ENCODE measurements at places on chromosomes 5 and 9.

DNA sequence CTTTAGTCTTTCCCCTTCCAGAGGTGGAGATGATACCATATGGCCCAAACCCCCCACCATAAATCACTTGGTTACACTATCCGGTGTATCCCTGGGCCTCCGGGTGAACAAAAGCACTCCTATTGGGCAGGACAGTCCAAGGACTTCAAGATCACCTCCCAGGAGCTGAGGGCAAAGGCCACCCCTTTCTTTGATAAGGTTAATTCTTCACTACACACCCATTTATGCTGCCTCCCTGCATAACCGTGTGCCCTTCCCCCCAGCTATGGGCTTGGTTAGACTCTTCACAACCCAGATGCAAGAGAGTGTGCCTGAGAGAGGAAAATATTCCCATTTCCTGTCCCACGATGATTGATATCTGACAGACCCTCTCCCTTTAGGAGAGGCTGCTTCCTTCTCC, 64.8 kb upstream of the PRRC1 start:
- DNase-seq, result no peak

DNA sequence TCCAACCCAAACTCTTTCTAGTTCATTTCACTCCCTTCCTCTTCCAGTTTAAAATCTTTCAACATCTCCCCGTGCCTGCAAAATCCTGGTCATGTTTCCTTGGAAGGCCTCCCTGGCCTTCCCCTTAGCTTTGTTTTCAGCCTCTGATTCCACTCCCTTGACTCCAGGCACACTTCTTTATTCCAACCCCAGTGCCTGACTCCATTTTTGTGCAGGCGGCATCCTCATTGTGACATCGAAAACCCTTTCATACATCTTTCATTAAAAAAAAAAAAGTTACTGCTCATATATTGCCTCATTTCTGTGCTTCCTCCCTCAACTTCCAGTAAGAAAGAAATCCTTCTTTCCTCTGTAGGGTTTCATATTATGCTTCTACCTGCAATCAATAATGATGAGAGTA, 7.1 kb upstream of the TNFSF8 start:
- DNase-seq, result no peak

DNA sequence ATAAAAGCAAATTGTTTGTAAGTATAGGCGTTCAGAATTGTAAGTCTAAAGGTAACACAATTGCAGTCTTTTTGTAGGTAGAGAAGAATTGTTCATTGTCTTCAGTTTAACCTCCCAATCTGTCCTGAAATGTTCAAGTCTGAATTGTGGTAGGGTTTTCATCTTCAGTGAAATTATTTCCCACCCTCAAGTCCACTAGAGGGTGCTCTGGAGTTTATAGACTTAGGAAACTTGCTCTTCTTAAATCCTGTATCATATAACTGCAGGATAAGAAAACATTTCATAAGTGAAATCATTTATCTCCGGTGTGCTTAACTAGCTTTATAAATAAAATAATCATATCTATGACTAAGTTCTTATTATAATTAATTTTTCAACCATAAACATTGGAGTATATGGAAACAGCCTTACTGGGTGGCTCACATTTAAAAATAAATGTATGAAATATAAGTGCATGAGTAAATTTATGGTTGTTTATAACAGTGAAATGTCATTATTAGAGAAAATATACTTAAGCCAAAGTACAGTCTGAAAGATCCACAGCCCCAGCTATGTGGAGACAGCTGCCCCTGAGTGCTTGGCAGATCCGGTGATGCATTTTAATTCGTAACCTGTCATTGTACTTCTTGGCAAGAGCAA, 182.4 kb upstream of the OTULINL start:
- no peak for DNase-seq

DNA sequence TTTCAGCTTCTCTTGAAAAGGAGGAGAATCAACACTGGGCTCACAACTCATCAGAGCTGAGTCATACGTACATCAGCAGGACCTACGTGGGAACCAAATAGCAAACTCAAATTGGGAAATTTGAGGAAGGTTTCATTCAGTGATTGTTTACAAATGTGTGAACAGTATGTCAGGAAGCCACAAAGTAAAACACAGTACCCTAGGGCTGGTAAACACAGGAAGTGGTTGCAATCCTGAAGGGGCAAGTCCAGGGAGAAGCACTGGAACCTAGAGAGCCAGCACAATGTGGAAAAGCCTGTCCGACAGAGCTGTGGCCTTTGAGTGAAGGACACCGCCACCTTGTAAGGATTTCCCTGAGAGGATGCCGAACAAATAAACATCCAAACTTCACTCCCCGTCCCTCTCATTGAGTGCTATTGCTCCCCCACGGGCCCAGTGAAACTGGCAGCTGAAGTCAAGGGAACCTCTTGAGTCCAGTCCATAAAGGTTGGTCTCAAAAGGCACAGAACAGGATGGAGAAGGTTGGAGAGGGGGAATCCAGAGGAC, 26.7 kb upstream of the RICTOR start:
- no peak for DNase-seq

GRCh38 chr5:142825378-142826089, 55.4 kb downstream of the ARHGAP26 start:
- DNase-seq, result no peak

GRCh38 chr5:12245429-12245828, 341.2 kb upstream of the CTNND2 start:
- DNase-seq, result no peak

- no peak for DNase-seq
Observed at GRCh38 chr5:134649163-134649835, 714 bp downstream of the SEC24A start.

DNA sequence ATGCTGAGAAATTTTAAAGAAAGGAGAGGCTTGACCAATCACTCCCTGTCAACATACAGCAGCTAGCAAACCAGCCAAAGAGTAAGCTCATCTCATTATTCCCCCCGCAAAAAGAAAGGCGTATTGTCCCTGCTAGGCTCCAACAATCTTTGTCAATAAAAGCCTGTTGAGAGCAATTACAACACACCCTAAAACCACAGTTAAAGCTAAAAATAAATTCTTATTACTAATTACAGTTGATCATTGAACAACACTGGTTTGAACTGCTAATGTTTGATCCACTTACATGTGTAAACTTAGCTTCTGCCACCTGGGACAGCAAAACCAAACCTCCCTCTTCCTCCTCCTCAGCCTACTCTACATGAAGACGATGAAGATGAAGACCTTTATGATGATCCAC, 151.2 kb downstream of the TSSK1B start:
- DNase-seq, result no peak

GRCh38 chr5:146165460-146165859, 17.0 kb downstream of the LARS1 start:
- no peak for DNase-seq

GRCh38 chr5:31916327-31916726, 257.8 kb downstream of the GOLPH3 start:
- DNase-seq, result no peak

GRCh38 chr9:84736081-84736480, 66.6 kb downstream of the NTRK2 start:
- DNase-seq, result no peak

DNA sequence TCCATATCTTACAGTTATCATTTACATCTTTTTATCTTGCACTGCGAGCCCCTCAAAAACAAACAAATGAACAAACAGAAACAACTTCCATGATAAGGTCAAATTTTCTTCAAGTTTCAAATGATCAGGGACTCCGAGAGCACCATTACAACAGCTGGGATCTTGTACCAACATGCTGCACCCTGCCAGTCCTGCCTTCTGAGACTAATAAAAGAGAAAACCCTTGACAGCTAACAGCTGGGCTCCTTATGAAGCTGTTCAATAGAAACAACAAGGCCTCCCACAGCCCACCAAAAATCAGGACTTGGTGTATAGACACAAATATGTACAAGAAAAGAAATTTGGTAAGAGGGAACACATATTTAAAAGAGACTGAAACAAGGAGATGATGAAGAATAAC, 985.3 kb upstream of the DMAC1 start:
- DNase-seq, result no peak

- DNase-seq, result no peak
Observed at GRCh38 chr5:38434966-38435705, 121.3 kb downstream of the LIFR start.

DNA sequence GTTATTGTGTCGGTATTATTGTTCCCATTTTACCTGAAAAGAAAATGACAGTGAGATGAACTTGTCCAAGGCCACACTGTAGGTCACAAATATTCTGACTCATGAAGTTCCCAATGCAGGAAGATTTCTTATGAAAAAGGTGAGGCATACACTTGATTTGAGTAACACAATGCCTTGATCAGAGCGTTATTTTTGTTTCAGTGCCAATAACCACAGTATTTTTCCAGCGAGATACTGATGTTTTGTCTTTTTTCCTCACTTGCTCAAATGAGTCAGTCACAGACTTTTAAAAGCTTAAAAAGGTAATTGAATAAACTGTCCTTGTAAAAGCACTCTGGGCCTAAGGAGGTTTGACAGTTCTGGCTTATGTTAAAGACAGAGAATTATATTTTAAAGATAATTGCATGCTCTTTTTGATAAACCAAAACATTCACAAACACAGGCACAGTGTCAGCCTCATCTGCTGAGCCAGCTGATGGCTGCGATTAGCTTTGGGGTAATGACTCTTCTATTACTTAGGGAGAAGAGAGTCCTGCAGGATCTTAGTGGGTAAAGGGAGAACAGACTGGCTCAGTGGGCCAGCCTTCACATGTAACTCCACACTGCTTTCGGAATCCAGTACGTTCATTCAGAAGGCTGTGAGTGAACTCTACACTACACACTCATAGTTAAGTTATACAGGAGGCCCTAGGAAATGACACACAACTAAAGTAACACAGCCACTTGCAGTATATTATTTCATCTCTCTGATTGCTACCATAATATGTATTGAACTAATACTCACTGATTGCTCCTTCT, 165.5 kb upstream of the CD180 start:
- no peak for DNase-seq

DNA sequence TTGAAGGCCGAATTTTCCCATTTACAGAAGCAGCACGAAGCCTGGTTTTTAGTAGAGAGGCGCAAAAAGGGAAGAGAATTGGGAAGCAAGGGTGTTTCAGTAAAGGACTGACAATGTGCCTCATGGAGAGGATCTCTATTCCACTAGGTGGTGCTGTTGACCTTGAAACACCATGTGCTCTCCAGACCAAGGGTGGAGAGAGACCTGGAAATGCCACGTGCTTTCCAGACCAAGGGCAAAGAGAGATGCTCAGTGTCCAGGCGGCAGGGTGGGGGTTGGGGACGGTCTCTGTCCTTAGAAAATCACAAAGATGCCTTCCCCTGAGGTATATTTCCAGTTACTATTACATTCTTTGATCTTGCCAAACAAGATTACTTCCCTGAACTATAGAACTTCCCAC, 425.3 kb downstream of the CSNK1G3 start:
- no peak for DNase-seq

DNA sequence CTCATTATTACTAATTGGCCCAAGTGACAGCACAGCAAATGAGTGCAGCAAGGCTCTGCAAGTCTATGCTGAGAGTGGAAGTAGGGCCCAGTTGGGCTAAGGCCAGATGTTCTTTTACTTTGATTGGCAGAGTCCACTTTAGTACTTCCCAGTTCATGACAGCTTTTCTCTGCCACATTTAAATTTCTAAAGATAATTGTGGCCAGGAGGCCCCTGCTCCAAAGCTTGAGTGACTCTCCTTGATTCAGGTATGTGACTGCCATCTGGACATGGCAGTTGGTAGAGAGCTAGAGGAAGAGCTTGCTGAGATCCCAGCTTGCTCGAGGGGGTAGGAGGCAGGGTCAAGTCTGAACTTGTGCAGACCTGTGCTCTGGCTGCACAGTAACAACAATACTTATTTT, 154.1 kb downstream of the CARTPT start:
- DNase-seq, result no peak
